ENCODE measurements at places on chromosomes 2 and 18. TPM values are rescaled to one million over a fixed set of nuclear protein-coding genes. Genes with fewer than 3 reads are reported as not detected.

TUBA3E gene
- not detected for polyA plus RNA-seq

MDH1B gene
- polyA plus RNA-seq, result 0.30 TPM

NAT8 gene
- not detected for polyA plus RNA-seq

HJURP gene
- polyA plus RNA-seq, result 0.16 TPM

RGPD4 gene
- polyA plus RNA-seq, result not detected

IL36G gene
- not detected for polyA plus RNA-seq

COPS7B gene
- polyA plus RNA-seq, result 16.3 TPM

REG1B gene
- 24,061 TPM for polyA plus RNA-seq

LBX2 gene
- polyA plus RNA-seq, result 3.3 TPM

NPHP1 gene
- polyA plus RNA-seq, result 2.6 TPM

EFR3B gene
- polyA plus RNA-seq, result 1.1 TPM

POTEI gene
- polyA plus RNA-seq, result not detected

Measured in adipose tissue (tissue), 3 donors.